ENCODE measurements at places on chromosomes 7 and 10.
A peak's percentile ranks its signal among the peaks of the same experiment; 100 is the strongest.

GRCh38 chr10:12513775-12514673 lies 164.7 kb downstream of the CAMK1D start:
- no peak for DNase-seq

GRCh38 chr7:111077001-111077400 lies 13.9 kb upstream of the LRRN3 start:
- no peak for DNase-seq

- no peak for DNase-seq
Observed at GRCh38 chr10:58577437-58577777, 64.7 kb downstream of the BICC1 start.

DNA sequence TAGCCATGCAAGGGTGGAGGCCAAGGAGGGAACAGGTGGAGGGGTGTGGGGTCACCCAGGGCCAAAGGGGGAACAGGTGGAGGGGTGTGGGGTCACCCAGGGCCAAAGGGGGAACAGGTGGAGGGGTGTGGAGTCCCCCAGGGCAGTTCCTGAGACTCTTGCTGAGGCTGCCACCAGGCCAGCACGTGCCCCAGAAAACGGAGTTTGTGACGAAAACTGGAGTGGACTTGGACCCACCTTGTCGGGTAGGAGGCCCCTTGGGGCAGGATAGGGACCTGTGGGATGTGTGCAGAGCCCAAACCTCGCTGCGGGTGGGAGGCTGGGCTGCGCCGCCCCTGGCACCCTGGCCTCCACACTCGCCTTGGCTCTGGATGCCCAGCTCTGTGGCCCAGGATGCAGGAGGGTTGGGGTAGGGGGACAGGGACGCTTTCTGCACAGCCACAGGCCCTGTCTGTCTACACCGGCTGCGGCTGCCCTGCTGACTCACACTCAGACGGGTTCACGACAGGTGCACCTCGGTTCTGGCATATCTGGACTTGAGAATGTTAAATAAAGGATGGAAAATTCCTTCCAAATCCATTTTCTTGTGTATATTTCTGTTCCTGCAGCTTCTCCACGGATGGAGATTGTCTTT lies 562 bp upstream of the ADGRA1 start:
- no peak for DNase-seq

DNA sequence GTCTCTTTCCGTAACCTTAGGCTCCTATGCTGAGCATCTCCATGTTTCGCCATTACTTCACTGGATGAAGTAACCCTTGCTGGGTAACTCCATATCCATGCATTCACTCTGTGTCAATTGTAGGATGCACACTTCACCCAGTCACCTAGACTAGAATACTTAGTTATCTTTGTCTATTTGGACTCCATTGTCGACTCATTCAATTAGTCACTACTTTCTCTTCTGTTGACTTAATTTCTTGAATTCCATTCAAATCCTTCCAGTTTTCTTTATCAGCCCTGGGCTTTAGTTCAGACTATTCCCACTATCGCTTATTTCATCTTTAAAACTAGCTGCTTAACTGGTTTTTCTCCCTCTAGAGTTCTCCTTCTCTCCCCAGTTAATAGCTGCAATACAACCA lies 111.3 kb upstream of the TNS3 start:
- peak; percentile 38 for DNase-seq

- DNase-seq: no peak
Observed at GRCh38 chr7:97846945-97847344, 25.3 kb downstream of the ASNS start.

- DNase-seq: no peak
Observed at GRCh38 chr10:107686095-107686494, 521.6 kb upstream of the SORCS1 start.
